NCI-H526 (cell line): ENCODE measurements at places on chromosomes 1 and 21.

DNA sequence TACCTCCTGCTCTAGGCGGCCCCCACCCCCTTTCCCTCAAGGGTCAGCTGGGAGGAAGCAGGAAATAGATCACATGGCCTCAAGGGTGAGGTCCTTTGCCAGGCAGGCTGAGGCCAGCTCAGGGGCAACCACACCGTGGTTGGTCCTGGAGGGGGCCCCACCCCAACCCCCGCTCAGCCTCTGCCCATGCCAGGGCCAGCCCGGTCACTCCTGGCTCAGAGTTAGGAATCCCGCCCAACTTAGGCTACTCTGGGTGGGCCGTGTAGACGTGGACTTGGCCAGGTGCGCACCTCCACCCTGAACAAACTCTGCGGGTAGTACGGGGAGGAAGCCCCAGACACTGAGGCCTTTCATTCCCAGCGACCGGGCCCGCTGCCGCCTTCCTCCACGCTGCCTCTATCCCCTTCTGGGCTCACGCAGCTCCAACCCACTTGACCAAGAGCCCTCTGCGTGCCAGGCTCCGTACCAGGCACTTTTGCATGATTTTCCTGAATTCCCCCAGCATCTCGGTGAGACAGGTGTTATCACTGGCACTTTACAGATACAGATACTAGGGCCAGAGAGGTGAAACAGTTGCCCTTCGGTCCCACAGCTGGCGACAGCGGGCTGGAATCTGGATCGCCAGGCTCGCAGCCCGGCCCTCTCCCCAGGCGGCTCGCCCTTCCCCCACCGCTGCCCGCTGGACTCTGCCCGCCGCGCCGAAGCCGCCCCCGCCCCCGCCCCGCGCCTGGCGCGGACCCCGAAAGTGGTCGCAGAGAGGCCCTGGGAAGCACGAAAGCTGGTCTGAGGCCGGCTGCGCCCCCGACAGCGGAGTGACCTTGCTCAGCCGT is 769 bp downstream of the GALE start:
- no peak for DNase-seq

DNA sequence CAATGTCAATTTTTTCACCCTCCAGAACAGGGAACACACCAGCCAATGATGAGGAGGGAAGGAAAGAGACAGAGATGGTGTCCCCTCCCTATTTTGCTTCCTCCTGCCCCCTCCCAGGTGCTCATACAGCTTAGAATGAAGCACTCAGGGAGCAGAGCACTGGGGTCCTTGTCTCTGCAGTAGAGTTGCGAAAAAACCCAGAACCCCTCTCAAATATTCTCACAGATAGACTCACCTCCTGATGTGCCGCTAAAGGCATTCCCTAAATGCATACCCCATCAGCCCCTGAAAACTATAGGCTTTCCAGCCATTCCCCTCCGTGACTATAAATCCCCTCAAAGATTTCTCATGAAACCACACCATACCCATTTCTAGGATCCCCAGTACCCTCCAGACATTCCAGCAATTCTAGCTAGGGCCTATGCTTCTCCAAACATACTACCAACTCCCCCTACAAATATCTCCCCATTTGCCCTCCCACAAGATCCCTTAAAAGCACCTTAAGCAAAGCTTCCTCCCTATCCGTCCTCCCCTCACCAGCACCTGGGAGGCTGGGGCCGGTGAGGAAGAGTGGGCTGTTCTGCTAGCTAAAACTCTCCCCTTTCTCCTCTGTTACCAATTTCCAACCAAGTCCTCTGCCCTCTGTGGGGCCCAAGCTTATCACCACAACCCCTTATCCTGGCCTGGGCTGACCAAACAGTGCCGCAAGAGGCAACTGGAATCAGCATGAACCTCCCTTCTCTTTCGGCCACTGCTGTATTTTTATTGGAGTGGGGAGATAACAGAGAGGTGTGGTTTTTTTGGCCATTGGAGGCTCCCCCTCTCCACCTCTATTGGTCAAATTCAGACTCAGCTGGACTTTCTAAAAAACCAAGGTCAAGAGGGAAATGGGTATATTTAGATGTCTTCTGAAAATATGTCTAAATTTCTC is 54.7 kb downstream of the RHBG start:
- DNase-seq: no peak

- no peak for DNase-seq
Measured at GRCh38 chr1:43002116-43002515, 43.4 kb upstream of the SLC2A1 start.

DNA sequence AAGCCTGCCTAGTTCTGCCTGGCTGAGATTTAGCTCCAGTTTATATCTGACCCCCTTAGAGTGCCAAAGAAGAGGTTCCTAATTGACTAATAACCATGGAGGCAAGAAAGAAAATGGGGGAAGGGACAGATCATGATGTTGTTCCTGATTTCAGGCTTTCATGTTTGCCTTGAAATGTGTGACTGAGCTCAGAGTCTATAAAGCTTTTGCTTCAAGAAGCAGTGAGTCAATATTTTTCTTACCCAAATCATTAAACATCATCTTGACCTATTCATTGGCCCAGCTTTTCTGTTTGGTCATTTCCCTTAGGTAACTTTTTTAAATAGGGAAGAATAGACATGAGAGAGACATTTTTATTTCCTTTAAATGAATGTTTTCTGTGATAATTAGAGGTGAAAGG is 55.9 kb downstream of the HHAT start:
- DNase-seq: no peak

DNA sequence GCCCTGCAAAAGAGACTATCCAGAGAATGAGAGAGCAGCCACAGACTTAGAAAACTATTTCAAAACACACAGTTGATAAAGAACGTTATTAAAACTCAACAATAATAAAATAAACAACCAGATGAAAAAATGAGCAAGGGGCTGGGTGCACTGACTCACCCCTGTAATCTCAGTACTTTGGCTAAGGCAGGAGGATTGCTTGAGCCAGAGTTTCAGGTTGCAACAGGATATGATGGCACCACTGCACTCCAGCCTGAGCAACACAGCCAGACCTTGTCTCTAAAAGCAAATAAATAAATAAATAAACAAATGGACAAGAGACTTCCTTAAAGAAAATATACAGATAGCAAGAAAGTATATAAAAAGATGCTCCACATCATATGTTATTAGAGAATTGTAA is 144.6 kb downstream of the LRRIQ3 start:
- no peak for DNase-seq

GRCh38 chr1:81703391-81703755 is 97.4 kb upstream of the ADGRL2 start:
- DNase-seq: no peak

DNA sequence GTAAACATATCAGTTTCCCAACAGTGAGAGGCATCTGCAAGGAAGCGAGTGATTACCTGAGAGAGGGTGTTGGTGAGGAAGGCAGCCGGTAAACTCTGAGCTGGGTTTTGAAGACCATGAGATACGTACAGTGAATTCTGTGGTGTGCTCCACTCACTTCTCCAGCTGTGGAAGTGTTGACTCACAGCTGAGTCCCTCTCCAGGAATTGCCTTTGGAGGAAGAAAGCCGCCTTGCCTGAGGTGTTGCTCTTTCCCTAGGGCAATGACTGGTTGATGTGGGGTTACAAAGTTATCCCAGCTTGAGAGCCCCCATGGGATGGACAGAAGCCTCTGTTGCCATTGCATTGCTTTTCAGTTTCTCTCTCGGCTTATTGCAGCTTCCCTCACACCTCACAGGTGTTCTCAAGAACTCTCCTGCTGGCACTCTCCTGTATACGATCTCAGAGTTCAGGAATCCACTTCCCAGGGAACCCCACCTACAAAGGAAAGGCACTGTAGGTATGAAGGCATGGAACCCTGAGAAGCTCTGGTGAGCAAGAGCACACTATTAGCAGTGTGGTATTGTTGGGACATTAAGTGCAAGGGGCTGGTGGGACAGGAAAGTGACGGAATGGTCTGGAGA is 10.8 kb downstream of the NHLH1 start:
- no peak for DNase-seq

- DNase-seq: no peak
Measured at GRCh38 chr1:55239548-55239947, 24.4 kb upstream of the USP24 start.

DNA sequence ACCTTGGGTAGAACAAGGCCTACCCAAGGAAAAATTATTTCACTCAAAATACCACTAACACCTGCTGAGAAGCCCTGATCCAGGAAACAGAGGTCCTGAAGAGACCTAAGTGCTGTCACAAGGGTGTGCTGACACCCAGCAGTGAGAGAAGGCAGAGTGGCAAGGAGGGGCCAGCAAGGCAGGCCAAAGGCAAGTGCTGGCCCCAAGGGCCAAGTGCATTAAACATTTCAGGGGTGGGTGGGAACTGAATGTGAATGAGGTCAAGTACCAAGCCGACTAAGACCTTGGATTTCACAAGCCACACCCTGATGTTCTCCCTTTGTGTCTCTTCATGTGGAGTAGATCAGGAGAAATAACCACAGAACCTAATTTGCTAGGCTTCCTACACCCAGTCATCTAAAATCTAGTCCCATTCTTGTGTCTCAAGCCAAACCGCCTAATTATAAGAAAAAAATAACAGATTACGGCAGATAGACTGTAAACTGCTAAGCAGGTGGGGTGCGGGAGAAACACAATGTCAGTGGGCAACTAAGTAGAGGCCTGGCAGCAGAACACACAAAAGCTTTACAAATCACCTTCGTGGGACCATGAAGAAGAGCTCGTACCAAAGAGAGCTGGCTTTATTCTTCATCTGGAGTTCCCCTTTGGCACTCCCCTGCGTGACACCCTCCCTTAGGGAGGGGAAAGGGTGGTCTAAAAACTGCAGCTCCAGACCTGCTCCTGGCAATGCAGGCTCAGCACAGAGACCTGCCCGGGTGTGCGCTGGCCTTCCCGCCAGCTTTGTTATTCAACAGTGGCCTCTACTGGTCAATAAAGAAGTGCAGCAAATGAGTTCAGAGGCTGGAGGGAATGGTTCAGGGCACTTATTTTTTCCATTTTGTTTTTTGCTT is 8.7 kb downstream of the UBE2G2 start:
- peak; percentile 27 for DNase-seq

DNA sequence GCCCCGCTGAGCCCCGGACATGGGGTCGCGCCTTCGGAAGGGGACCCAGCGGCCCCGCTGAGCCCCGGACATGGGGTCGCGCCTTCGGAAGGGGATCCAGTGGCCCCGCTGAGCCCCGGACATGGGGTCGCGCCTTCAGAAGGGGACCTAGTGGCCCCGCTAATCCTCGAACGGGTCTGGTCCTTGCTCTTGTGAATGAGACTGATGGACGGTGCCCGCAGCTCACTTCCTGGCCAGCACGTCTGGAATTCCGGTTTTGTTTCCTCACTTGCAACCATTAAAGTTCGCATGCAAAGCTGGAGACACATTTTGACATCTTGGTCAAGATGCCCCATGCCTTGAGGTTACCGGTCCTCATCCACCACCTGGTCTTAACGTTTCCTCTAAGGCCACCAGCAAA is 5.6 kb downstream of the WRAP73 start:
- DNase-seq: no peak

DNA sequence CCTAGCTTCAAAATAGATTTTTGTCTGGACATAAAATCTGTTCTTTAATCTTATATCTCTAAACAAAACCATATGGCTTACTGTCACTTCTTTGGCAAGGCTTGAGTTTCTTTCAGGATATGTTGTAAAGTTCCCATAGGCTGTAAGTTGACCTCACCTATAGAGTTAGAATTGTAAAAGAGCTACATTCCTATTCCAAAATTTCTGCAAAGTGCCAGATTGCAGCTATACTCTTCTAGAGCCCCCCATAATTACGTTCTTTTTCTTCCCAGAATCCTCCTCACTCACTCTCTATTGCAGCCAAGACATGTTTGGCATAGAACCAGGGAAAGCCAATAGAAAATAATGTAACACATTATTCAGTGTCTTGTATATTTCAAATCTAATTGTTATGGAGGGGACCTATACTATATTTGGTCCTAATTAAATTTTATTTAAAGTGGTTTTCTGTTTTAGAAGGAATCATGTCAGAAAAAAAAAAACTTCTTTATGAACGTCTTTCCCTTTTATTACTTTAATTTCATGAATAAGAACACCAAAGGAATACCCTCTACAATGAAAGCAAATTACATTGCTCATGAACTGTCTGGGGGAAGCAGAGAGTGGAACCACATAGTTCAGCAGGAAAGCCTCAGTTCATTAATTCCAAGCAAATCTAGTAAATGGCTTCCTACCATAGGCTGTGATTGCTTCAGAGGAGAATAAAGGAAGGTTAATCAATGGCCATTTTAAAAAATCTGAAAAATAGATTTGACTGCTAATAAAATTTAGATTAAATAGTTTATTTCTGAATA is 22.3 kb downstream of the CTTNBP2NL start:
- no peak for DNase-seq

GRCh38 chr1:67850151-67850551 is 16.9 kb upstream of the GNG12 start:
- no peak for DNase-seq

DNA sequence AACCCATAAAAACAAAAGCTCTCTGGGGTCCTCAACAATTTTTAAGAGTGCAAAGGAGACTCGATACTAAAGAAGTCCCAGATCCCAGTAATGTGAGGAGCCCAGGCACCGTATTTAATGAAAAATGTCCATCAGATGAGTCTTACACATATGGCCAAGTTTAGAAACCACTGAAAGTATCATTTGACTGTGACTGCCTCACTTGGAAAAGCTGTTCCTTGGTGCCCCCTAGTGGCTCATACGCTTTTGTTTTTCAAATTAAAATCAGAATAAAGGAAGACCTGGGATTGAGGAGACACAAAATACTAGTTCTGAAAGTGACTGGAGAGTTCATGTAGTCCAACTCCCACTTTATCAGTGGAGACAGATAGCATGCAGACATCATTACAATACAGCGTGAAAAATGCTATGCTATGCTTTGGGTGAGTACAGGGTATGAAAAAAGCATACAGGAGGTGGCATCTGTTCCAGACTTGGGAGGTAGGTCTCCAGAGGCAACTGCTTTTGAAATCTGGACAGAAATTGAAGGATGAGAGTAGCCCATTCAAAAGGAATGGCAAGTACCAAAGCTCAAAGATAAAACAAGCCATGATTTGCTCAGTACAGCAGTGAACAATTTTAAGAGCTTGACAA is 33.8 kb downstream of the GDAP2 start:
- peak; percentile 83 for DNase-seq

DNA sequence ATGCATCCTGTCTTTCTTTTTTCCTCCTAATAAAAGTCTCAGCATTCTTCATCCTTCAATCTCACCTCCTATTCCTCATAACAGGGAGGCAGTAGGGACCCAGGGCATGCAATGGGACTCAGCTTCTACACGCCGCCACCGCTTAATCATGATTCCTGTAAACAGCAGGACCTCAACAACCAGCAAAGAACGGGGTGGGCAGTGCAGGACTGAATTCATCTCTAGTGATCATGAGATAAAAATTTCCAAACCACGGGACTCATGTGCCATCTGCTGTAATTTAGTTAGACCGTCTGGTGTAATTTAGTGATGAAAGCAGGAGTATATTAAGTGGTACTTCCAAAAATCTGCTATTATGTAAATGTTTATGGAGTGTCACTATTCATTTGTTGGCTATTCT is 5.4 kb downstream of the PRAMEF12 start:
- no peak for DNase-seq

GRCh38 chr1:71600023-71600422 is 519.2 kb upstream of the ZRANB2 start:
- no peak for DNase-seq

GRCh38 chr1:50977575-50978143 is 7.6 kb downstream of the CDKN2C start:
- DNase-seq: peak; percentile 79
